Aorta (tissue), 5 donors: ENCODE measurements at places on chromosomes 11 and 22. TPM values are rescaled to one million over a fixed set of nuclear protein-coding genes. Genes with fewer than 3 reads are reported as not detected.

- DNase-seq: no peak
These were observed 110.2 kb upstream of the NAV2 start for GRCh38 chr11:19602406-19602805.

- DNase-seq: no peak
These were observed 24.4 kb upstream of the FLRT1 start for GRCh38 chr11:64011371-64011770.

SELENOH gene
- 65.0 TPM for total RNA-seq

AGBL2 gene
- 2.0 TPM for total RNA-seq

ATP5MG gene
- 98.4 TPM for total RNA-seq

MUC6 gene
- not detected for total RNA-seq

CD3D gene
- 3.9 TPM for total RNA-seq

DNA sequence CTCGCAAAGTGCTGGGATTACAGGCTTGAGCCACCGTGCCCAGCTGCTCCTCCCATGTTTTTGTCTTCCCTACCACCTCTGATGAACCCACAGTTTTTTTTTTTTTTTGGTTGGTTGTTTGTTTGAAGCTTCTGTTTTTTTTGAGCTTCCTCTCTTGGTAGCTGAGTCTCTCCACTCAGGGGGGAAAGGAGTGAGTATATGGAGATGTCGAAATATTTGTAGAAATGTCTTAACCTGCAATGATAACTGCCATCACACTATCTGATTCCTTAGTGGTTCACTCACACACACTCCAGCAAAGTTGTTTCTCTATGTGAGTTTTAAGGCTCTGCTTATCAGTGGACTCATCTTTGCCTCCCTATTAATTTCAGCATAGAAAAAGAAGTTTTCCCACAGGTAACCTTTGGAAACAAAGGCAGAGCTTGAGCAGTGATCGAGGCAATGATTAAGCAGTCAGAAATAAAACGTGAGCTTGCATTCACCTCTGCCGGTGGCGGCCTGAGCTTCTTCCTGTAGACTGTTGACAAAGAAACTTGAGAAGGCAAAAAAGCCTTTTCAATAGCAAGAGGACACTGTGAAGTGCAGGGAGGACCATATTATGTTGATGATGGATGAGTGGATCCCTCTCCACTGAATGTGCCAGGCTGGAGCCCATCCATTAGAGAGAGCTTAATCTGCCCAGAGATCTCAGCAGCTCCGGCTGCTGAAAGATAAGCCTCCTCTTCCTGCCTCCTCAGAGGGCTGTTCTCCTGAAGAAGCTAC lies 29.0 kb upstream of the RASSF10 start:
- DNase-seq: no peak

- DNase-seq: no peak
These were observed 240.0 kb upstream of the LARGE1 start for GRCh38 chr22:34160141-34160783.

DNA sequence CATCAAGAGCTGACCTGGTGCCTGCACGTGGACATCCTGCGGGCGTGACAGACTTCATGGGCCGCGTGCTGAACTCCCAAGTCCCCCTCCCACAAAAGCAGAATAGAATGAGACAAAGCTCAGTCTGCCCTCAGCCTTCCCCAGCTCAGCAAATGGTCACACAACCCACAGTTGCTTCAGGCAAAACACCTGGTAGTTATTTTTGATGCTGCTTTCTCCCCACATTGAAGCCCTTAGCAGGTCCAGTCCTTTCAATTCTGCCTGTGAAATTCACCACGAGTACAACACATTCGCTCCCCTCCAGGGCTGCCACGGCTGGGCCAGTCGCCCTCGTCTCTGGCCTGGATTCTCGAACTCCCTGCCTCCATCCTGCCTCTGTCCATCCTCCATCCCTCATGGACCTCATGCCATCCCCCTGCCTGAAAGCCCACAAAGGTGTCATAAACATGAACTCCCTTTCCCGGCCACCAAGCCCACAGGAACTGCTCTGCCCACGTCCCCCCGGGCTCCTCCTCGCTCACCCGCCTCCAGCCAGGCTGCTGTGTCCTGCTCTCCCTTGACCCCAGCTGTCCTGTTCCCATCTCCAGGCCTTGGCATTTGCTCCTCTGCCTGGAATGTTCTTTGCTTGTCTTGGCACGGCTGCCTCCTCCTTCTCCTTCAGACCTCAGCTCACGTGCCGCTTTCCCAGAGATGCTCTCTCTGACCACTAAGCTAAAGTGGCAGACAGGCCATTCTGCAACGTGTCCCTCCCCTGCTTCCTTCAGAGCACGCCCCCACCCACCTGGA lies 42.1 kb downstream of the SCUBE1 start:
- DNase-seq: no peak

DNA sequence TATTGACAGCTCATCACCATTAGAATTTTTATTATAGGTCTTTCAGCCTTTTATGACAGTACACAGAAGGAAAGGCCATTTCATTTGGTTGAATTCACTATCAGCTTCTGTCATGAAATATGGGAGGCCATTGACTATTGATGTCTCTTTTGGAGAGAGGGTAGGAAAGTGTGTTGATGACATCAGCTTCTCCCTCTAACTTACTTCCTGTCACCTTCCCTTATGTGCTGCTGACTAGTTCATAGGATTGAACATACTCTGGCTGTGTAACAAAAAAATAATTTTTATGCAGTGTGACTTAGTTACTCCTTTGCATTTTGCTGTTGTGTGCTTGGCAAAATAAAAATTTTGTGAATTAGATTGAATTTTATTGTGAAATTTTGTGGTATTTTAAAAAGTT lies 769.2 kb downstream of the METTL15 start:
- DNase-seq: no peak

GRCh38 chr22:50217543-50218152 lies 16.8 kb downstream of the SELENOO start:
- DNase-seq: peak; percentile 40

DNA sequence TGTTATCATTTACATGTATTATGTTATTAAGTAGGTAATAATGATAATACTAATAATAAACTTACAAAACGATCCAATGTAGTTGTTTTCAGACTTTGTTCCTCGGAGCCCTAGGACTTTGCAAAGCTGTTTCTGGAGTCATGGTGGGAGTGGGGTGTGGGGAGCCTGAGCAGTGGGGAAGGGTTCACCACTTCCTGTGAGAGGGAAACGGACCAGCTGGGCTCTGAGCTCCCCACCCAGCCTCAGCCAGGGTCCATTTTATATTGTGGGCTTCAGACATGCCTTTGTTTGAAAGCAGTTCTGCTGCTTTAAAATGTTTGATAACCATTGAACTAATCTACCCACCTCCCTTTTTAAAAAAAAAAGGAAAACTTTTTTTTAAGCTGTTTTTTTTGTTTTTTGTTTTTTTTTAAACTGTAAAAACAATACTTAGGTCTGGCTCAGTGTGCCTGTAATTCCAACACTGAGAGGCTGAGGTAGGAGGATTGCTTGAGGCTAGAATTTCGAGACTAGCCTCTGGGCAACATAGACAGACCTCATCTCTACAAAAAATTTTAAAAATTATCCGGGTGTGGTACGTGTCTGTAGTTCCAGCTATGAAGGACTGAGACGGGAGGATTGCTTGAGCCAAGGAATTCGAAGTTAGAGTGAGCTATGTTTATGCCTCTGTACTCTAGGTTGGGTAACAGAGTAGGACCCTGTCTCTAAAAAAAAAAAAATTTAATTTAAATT lies 7.0 kb downstream of the SERPING1 start:
- DNase-seq: no peak

DNA sequence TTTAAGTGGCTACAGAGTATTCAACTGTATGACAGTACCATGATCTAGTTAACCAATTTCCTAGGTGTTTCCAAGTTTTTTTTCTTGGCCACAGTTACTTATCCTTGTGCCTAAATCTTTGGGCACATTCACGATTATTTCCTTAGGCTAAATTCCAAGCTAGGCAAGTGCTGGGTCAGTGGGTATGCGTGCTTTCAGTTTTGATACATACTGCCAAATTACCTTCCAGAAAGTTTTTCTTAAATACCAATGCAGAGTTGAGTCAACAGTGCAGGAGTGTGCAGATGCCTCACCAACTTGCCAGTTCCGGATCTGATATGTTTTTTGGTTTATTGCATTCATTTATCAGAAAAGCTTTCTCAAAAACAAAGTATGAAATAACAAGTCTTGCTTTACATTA lies 67.9 kb upstream of the OR4B1 start:
- no peak for DNase-seq

ATG16L2 gene
- total RNA-seq: 74.8 TPM

ZNF215 gene
- total RNA-seq: 2.0 TPM

DNA sequence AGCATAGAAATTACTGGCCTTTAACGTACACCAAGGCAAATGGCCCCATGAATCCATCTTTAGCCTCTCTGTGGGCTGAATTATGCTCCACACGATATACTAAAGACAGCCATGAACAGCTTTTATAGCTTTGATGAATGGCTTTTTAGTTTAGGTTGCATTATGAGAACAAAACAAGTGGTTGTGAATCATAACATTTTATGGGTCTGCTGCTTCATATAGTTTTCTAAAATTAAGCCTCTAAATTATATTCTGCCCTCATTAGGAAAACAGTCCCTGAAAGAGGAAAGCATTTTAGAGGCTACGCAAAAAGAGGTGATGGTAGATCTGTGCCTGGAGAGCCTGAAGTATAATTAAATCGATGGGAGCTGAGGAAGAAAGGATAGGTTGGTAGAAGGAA lies 221.3 kb downstream of the CADM1 start:
- DNase-seq: no peak

OR5AS1 gene
- total RNA-seq: not detected

- no peak for DNase-seq
These were observed 25.5 kb downstream of the DDI1 start for GRCh38 chr11:104061853-104062521.

- no peak for DNase-seq
These were observed 195.9 kb upstream of the NCAM1 start for GRCh38 chr11:112765337-112765736.

GRCh38 chr11:17743808-17744119 lies 9.2 kb downstream of the KCNC1 start:
- no peak for DNase-seq

GRCh38 chr11:8709002-8709672 lies 26.5 kb downstream of the RPL27A start:
- peak; percentile 96 for DNase-seq

POU2AF3 gene
- 1.1 TPM for total RNA-seq

RASSF7 gene
- 8.5 TPM for total RNA-seq

OR52I2 gene
- total RNA-seq: not detected

DNA sequence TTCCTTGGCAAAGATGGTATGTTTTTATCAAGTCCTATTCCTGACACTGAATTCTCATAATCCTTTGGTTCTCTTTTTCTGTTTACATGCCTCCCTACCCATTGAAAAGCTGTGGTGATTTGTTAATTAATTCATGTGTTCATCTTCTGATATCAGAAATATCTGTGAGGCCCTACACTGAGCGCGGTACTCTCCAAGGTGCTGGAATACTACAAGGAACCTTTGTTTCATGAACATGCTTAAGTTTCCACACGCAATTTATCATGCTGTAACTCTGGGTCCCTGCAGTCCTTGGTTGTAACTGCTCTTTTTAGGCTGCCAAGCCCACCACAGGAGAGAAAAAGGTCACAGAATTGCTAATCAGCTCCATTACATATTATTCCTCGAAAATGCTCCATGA lies 331.8 kb downstream of the FAT3 start:
- no peak for DNase-seq

ZBTB16 gene
- total RNA-seq: 54.5 TPM

- DNase-seq: peak; percentile 68
These were observed 19.6 kb downstream of the MACROD1 start for GRCh38 chr11:64146036-64146955.
